Activated CD4-positive, alpha-beta T cell treated with anti-CD3 and anti-CD28 coated beads, Interleukin-2, amount 50 U/mL, for 1 hour (primary cell): ENCODE measurements at places on chromosomes 2 and 18.

GRCh38 chr2:77363277-77363676 lies 158.9 kb downstream of the LRRTM4 start:
- no peak for DNase-seq

- no peak for DNase-seq
Observed at GRCh38 chr18:39960550-39960949, 1994.5 kb upstream of the PIK3C3 start.

- no peak for DNase-seq
Observed at GRCh38 chr18:23825496-23825895, 136.2 kb downstream of the LAMA3 start.

DNA sequence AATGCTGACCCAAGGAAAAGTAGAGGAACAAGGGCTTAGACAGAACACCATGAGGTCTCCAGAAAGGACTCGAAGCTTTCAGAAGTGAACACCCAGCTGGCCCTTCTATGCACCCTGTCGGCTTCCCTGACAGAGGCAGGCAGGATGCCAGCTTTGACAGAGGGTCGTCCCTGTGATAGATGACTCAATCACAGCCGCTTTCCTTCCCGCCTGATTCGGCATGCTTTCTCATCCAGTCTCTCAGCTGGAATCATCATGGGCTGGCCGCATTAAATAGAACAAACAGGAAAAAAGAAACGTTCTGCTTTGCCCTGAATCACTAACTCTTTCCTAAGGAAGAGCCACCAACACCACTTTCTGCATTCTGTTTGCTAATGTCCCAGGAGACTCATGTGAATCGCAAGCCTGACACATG lies 140.3 kb upstream of the RAB12 start:
- no peak for DNase-seq

GRCh38 chr18:75068682-75069435 lies 140.1 kb downstream of the PTGR3 start:
- no peak for DNase-seq

GRCh38 chr18:39380866-39381265 lies 1815.3 kb upstream of the CELF4 start:
- no peak for DNase-seq

DNA sequence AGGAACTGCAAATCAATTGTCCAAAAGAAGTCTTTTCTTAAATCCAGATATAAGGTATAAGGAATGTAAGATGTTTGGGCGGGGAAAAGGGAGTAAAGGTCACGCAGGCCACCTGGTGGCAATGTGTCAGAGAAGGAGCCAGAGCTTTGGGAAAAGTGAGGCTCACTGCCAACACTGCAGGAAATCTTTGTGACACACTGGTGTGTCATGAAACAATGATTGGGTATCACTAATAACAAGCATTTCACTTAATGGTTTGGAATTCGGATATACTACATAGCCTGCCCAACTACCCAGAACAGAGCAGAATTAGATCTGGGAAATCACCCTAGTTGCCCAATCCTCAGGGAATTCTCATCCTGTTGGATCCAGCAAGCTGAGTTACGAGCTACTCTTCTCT lies 61.0 kb downstream of the RBMS1 start:
- no peak for DNase-seq

DNA sequence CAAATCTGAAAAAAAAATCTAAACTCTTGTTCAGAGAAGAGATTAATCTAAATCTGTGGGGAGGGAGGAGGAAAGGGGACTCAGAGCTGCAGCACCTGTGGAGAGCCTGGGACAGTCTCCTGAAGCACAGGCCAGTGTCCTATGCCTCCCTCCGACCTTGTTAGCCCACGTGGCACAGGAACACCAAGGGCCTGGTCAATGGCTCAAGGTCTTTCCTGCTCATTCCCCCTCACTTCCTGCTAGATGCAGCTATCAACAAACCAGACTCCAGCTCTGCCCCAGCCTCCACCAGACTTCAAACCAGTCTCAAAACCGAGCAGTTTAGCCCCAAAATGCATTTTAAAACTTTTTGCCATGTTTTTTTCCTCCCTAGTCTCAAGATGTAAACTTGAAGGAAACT lies 20.1 kb upstream of the SULT1C3 start:
- no peak for DNase-seq

- DNase-seq = no peak
Observed at GRCh38 chr2:3460831-3461800, 58.2 kb downstream of the ADI1 start.

DNA sequence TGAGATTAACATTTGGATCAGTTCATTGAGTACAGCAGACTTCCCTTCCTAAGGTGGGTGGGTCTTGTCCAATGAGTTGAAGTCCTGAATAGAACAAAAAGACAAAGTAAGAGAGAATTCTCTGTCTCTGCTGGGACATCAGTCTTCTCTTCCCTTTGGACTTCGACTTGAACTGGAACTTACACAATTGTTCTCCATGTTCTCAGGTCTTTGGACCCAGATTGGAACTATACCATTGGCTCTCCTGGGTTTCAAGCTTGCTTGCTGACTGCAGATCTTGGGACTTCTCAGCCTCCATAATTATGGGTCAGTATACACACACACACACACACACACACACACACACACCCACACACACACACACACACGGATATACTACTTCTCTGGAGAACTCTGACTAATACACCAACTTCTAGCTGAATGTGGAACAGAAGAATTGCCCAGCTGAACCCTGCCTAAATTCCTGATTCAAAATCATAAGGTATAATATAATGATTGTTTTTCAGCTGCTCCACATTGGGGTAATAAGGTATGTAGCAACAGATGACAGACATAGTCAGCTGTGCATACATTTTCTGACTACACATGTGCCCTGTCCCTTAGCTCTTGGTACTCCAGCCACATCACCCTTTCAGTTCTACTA lies 214.0 kb downstream of the TGIF1 start:
- DNase-seq = no peak

DNA sequence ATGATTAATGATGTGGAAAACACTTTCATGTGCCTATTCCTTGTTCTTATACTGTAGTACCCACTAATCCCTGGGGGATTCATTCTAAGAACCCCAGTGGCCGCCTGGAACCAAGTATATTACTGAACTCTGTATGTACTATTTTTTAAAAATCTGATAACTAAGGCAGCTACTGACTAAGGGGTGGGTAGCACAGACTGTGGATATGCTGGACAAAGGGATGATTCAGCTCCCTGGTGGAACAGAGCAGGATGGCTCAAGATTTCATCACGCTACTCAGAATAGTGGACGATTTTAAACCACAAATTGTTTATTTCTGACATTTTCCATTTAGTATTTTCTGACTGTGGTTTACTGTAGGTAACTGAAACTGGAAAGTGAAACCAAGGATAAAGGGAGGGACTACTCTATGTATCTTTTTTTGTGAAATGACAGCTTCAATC lies 41.8 kb upstream of the CDC42EP3 start:
- no peak for DNase-seq

GRCh38 chr2:70668911-70669310 lies 99.1 kb downstream of the ADD2 start:
- no peak for DNase-seq

DNA sequence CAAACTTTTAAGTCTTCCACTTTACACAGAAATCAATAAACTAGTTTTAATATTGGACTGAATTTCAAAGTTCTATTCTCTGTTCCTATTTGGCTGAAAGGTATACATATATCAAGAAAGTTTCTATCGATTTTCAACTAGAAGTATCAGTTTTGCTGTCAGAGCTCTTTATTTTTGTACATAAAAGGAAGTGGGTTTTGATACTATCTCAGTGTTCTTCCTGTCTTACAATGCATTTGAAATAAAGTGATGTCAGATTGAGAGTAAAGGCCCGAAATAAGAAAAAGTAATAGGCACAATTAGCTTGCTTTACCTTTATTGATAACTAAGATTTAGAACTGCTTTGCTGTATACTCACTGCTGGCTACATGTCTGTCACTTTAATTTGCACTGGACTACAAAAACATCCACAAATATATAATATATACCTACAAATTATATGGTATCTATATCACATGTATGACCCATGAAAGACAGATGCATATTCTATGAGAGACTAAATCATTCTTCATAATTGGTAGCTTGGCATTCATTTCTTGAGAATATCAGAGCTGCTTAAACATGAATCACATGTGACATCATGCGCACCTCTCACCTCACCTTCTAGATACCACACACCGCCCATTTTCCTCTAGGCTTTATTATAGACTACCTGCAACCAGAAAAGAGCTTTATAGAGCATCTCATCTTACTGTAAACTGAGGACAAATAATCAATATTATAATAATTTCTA lies 83.6 kb downstream of the ASXL2 start:
- DNase-seq = no peak

- no peak for DNase-seq
Observed at GRCh38 chr2:181364492-181365170, 92.6 kb upstream of the ITGA4 start.

DNA sequence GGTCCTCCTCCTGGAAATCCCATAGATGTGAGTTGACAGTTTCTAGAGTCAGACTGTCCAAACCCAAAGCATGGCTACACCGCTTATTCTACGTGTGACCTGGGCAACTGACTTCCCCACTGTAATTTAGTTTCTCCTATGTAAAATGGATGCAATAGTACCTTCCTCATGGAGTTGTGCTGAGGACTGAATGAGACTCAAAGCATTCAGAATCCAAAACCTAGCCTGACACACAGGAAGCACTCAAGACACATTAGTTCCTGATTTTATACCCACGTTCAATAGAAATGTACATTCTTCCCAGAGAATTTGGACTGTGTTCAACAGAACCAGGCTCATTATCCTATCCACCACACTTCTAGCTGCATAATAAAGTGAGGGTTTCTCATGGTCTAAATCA lies 88.8 kb downstream of the STK39 start:
- DNase-seq = no peak

DNA sequence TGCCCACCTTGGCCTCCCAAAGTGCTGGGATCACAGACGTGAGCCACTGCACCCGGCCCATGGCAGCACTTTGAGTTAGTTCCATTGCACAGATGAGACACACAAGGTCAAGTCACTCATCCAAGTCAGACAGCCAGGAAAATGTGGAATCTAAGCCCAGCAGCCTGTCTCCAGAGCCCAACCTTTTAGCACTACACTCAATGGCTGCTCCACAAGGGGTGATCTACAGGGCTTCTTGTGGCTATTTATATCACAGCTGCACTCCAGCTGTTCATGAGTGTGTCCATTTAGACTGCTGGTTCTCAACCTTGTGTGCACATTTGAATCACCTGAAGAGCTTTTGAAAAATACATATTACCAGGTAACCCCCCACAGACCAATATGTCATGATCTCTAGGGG lies 72.9 kb upstream of the RPL31 start:
- DNase-seq = no peak

GRCh38 chr2:37829616-37830395 lies 95.3 kb upstream of the RMDN2 start:
- DNase-seq = no peak

DNA sequence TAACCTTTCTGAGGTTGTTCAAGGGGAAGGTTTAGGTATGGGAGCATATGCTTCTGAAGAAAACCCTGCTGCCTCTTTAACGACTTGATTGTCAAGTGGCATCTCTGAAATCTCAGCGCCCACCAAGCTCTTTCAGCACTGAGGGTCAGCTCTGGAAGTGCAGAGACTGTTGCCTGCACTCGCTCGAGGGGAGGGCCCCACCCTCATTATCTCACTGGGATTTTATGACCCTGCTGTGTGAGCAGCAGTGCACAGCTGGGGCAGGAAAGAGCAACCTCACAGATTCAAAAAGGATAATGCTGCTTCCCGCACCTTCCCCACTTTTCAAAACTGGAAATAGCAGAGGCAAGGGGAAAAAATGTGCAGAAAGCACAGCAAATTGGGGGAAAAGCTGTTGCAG lies 56.9 kb upstream of the SPRED2 start:
- no peak for DNase-seq

DNA sequence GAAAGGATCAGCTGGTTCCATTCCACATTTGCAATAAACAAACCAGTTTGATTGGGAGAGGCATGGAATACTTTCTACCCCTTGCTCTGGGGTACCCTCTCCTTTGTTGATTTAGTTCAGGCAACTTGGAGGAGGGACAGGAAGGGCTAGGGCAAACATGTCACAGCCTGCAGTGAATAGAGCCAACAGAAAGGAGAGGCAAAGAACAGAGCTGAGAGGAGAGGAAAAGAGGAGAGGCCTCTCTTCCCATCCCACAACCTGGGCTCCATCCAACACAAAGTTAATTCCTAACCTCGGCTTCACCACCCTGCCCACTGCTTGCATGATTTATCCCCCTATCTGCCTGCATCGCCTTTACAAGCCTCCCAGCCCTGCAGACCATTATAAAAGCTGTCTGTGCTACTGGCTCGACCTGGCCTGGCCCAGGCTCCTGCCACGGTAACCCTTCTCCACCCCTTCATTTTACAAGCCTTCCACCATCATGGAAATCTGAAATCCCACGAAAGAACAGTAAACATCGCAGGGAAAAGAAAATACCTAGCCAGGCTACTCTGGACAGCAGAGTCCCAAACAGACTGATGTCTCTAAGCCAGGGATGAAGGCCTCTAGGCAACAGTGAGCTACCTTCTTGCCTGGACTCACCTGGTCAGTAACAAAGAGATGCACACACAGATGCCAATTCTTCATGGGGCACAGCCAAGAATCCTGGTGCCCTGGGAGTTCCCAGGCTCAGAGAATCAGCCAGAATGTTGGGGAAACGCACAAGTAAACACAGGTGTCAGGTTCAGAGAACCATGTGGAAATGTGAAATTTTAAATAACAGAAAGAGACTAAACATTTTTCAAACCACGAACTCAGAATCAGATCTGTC lies 43.6 kb downstream of the NHEJ1 start:
- no peak for DNase-seq

- no peak for DNase-seq
Observed at GRCh38 chr2:1923541-1923940, 179.2 kb upstream of the PXDN start.

DNA sequence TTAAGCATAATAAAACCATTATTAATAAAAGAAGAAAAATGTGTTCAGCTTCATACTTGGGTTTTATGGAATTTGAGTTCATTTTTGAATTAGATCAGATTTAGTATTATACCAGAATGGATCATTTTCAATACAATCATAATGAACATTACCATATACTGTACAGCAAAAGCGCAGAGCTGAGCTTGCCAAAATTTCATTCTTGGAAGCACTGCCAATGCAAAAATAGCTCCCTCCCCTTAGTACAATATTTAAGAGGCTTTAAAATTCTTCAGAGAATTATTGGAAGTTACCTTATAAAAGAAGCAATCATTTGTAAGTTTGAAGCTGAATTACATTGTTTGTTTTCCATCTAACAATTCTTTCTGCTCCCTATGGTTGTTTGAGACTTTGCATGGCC lies 938.1 kb upstream of the SLC39A10 start:
- DNase-seq = no peak

DNA sequence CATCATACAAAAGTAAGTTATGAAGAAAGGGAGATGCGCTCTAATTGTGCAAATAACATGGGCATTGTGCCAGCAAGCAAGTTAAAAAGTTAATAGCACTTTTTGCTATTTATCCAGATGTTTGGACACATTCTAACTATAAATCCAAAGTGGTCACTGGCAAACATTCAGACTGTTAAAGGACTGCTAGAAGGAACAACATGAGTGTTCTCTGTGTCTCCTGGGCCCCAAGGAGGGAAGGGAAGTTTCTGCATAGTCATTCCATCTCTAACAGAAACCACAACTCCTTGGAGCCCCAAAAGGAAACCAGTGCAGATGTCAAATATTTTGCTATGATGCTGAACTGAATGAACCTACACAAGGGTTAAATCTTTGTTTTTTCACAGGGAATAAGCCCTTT lies 213.3 kb upstream of the HNRNPA3 start:
- no peak for DNase-seq

GRCh38 chr18:35862119-35862640 lies 110.3 kb upstream of the RMP24 start:
- no peak for DNase-seq
